Activated gamma-delta T cell (primary cell): ENCODE measurements at places on chromosomes 16 and 17.
A peak's percentile ranks its signal among the peaks of the same experiment; 100 is the strongest.

DNA sequence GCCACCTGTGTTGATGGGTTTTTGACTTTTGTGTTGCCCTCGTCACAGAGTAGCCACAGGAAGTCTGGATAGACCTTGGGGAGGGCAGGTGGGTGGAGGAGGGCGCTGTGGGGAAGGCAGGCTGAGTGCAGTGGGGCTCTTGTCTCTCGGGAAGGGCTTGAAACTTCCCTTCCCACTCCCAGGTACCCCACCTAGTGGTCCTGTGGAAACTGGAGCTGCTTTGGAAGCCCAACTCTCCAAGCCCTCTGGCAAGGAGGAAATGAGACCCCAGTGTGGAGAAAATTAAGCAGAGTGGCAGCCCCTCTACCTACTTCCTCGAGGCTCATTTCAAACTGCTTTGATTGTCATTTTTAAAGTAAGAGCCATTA, 9.2 kb downstream of the CA5A start:
- no peak for DNase-seq

DNA sequence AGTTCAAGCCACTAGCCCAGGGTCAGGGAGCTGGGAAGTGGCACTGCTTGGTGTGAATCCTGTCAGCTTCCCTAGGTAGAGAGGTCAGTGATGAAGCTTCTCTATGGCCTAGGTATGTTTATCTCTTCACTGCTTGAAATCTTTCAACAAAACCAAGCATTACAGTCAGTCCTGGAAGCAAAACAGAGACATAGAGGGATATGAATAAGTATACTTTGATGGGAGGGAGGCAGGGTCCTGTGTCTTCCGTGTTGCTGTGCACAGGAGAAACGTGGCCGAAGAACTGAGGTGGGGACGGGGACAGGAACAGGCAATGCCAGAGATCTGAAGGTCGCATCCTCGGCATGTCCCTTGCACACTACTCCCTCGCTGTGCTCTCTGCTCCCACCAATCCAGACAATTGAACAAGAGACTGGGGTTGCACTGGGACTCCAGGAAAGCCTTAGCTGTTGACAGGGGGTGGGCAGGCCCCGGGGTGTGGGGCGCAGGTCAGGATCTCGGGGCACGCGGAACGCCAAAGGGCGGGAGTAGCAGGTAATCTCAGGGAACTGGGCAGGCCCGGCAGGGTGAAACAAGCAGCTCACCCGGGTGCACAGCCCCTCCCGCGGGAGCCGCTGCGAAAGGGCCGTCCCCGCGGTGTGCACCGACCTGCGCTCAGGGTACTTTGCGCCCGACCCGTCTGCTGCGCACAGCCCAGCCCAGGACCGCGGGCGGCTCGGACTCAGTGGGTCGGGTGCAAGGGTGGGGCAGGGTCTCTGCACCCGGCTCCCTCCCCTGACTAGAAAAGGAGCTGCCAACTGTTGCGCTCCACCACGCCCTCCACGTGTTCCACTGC, at the start of gene MT1H:
TSS of gene MT1H (plus strand) at position 810 of the 835 bp plus-strand sequence. CDS start 71 bp downstream, outside the sequence.
- DNase-seq, result no peak

- no peak for DNase-seq
Observed at GRCh38 chr17:54985476-54985875, 16.9 kb downstream of the STXBP4 start.

- DNase-seq, result no peak
Observed at GRCh38 chr17:4796552-4796920, 572 bp downstream of the PSMB6 start.

DNA sequence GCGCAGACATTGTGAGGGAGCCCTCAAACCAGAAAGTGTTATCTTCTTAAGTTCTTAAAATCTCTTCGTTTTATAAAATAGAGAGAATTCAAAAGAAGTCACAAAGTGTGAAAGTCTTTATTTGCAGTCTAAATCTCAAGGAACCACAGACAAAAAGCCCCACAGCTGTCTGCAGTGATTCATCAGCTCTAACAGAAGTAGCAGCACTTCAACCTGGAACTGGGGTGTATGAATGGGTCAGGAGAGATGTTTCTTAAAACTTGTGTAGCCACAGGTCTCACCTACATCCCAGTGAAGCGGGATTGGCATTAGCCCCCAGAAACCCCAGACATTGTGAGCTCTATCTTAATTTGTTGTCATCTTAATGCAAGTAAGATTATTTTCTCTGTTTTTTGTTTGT, 61.1 kb downstream of the CDYL2 start:
- DNase-seq, result no peak

GRCh38 chr17:39939588-39940419, 12.3 kb downstream of the LRRC3C start:
- no peak for DNase-seq

DNA sequence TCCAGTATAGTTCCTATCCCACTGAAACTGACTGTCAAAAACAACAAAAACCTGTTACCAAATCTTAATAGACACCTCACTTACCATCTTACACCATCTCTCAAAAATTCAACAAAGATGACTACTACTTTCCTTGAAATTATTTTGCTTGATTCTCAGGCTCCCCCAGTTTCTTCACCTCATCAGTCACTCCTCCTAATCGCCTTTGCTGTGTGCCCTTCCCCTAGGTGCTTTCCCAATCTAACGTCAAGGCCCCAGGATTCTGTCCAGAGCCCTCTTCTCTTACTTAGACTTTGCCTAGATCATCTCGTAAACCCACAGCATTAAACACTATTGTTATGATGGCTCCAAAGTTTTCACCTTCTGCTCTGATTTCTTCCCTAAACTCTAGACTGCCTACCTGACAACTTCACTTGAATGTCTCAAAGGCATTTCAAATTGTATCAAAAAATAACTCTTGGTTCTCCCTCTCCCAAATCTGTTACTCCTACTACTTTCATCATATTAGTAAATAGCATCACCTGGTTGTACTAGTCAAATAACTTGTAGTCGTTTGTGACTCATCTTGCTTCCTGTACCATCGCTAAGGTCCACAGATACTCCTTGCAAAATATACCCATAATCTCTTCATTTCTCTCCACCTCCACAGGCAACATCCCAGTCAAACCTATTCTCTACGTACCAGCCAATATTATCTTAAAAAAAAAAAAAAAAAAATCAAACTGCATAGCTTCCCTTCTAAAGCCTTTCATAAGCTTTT, 18.0 kb downstream of the C16orf87 start:
- DNase-seq, result no peak

- no peak for DNase-seq
Observed at GRCh38 chr17:38544175-38544838, 61.4 kb downstream of the SRCIN1 start.

GRCh38 chr17:81930142-81931125, 2.9 kb upstream of the MAFG start:
- DNase-seq, result no peak

DNA sequence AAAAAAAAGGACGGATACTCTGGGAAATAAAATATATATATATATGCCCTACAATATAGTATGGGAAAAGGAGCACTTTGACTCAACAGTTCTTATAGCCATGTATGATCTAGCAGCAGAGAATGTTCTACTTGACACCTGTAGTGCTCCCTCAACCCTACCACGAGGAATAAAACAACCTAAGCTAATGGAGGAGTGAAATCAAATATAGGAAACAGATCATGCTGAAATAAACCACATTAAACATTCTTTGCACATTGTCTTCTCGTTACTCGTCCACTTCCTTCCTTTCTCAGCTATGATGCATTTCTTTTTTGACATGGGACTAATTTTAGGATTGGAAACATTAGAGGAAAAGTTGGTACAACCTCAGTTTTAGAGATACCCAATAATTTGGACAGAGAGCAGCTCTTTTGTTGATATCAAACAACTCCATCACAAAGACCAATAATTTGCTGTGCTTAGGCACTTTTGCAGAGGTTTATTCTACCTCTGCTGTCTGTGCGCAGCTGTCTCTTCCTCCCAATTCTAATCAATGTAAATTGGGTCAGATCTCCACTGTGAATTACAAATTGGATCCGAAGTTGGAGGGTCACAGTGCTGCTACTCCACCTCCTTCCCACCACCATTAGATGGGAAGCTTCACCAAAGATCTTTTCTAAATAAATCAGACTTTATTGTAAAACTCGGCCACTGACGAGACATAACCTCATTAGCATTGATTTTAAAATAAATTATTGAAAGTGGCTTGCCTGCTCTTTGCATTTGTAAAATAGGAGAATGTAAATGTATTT, 65.8 kb downstream of the SNX11 start:
- DNase-seq, result no peak

DNA sequence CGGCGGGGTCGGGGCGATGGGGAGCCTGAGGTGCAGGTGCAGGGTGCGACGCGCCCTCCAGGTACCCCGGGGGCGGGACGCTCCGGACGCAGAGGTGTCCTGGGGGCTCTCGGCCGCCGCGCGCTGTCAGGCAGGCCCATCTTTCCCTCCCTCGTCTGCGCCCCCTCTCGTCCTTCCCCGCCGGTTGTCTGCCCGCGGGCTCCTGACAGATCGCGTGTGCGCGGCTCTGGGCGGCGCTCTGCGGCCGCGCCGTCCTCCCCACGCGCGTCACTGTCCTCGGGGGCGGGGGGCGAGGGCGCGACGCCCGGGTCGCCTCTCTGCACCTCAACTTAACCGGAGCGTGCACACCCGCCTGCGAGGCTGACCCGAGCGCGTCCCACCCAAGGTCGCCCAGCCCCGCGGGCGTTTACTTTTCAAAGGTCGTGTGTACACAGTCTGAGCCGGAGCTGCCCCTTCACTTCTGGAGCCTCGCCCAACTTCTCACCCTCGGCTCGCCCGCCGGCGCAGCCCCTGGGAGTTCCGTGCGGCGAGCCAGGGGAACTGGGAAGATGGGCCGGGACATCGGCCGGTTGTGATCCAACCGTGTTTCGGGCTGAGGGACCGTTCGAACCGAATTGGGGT, 512 bp downstream of the AKAP1 start:
- DNase-seq, result peak; percentile 51

- no peak for DNase-seq
Observed at GRCh38 chr17:15432807-15433611, 34.4 kb downstream of the CDRT4 start.

- DNase-seq, result no peak
Observed at GRCh38 chr17:54435966-54436365, 464.7 kb upstream of the TOM1L1 start.

GRCh38 chr17:43983515-43984411, 20.7 kb upstream of the NAGS start:
- DNase-seq, result no peak

DNA sequence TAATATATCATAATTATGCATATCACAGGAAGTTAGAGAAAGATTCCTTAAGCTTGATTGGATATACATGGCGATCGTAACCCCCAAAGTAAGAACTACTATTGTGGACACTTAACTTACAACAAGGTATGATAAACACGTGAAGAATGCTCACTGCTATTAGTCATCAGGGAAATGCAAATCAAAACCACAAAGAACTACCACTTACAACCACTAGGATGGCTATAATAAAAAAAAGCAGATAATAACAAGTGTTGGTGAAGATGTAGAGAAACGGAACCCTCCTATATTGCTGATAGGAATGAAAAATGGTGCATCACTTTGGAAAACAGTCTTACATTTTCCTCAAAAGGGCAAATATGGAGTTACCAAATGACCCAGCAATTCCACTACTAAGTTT, 265.9 kb downstream of the SLC39A11 start:
- no peak for DNase-seq

DNA sequence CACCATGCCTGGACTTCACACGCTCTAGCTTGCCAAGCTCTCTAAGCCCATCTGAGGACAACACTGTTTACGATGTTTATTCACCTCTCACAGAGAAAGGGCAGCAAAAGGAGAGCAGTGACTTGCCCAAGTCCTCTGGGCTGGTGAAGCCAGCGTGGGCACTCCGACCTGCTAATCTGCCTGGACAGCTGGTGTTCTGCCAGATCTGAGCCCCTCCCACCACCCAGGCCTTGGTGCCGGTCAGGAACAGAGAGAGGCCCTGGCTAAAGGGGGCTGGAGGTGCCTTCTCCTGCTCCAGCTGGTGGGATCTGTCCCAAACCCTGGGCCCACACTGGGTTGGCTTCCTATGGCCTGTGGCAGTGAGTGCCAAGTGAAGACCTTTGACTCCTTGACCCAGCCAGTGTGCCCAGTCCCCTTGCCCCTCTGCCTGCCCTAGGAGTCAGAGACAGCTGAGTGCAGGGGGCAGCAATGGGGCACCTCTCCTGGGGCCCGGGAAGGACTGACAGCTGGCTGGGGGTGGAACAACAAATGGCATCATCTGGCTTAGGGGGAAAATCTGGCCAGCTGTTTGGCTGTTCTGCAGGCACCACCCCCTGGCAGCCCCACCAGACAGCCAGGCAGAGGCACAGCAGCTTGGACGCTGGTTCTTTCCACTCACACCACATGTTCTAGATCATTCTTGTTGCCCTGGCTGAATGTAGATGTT, 1.8 kb upstream of the SLC4A1 start:
- no peak for DNase-seq

DNA sequence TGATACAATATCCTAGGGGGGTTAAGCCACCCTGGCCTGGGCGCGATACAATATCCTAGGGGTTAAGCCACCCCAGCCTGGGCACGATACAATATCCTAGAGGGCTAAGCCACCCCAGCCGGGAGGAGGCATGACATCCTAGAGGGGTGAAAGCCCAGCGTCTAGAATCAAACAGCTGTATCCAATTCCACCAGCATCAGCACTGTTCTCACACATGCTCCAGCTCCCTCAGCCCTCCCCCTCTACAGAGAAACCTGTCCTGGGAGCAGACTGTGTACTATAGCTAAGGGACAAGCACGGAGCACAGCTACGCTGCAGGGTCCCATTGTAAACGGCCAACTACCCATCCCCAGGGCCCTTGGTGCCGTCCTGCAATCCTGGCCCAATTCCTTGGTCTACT, 6.2 kb downstream of the GINS2 start:
- no peak for DNase-seq

- no peak for DNase-seq
Observed at GRCh38 chr17:7590743-7591142, 849 bp upstream of the SOX15 start.

DNA sequence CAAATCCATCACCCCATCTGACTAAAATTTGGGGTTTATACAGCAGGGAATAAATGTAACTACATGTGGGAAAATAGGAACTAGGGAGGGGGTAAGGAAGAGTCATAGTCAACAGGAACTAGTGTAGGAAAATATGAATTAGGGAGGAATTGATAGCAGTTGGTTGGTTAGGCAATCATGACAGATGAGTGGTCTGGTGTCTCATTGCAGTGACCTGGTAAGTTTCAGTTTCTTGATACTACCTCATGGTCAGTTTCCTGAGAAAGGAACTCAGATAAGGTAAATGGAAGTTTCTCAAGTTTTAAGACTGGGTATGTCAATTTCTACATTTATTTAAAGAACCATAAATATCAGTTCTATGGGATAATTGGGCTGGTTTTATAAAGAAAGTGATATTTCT, 442.3 kb downstream of the NPIPA7 start:
- DNase-seq, result no peak

- DNase-seq, result no peak
Observed at GRCh38 chr17:43220511-43221125, 7.8 kb downstream of the CCDC200 start.

GRCh38 chr17:8186787-8187516, 3.0 kb downstream of the BORCS6 start:
- peak; percentile 28 for DNase-seq
